ENCODE measurements at places on chromosomes 16 and 17.

DNA sequence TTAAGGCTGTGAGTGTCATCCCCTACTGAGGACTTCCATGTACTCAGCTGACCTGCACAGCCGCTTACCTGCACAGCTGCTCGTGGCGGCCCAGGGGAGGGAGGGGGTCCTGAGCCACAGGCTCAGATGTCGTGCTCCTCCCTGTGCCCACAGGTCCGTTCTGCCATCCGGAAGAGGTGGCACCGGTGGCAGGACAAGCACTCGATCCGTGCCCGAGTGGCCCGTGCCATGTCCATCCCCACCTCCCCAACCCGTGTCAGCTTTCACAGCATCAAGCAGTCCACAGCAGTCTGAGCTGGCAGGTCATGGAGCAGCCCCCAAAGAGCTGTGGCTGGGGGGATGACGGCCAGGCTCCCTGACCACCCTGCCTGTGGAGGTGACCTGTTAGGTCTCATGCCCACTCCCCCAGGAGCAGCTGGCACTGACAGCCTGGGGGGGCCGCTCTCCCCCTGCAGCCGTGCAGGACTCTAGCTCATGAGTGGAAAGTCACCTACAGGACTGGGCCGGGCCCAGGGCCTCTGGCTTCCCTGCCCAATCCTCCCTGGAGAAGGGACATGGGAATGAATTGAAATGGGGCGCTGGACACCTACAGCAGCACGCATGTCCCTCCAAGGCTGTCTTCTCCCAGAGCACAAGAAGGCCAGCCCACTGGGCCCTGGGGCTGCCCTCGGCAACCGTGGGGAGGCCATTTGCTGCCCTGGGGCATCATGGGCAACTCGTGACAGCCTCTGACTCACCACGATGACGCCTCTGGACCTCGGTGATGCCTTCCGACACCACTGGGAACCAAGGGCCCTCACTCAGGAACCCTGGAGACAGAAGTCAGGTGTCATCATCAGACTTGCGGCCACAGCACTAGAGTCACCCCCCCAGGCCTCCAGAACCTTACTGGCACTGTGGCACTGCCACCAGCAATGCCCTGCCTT lies 9.9 kb upstream of the SPPL2C start:
- no peak for DNase-seq

DNA sequence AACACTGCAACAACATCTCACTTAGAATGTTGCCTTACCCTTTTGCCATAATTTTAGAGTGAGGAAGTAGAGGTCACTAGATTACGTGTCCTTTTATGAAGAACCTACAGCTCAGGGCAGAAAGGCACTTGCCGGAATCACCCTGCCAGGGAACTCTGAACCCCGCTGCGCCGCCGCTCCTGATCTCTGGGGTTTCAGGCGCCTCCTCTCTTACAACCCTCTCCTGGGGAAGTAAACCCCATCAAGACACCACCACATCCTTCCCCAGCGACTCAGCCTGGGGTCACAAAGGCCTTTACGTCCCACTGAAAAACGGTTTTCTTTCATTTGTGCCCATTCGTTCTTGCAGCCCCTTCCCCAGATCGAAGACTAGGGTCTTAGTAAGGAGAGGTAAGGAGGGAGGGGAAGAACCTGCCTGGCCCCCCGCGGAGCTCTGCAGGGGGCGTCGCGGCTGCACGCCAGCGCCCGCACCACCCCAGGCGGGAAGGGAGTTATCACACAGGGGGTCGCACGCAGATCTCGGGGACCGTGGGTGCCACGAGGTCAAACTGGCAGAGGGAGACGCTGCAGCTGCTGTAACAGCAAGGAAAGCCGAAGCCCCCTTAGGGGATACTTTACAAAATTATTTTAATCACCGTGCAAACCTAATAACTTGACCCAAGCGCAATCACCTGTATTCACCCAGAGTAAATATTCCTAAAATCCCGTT lies 1.0 kb upstream of the HLF start:
- no peak for DNase-seq

DNA sequence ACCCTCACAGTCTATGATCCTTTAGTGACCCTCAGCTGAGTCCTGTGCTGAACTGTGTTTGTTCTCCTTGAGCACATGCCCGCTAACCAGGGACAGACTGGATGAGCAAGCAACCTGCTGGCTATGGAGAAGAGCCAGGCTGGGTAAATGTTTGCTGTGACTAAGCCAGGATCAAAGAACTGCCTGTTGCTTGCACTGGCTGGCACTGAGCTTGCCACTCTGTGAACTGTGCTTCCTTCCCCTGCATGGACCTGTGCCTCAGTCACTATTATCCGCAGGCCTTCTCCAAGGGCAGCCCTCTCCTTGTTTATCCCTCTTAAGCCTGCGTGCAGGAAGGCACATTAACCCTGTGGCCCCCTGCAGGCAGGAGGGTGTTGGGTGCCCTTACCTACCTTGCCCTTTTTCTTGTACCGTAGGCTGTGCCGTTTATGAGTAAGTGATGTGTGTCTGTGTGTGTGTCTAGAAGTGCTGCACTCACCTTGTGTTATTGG lies 7.4 kb downstream of the PNPO start:
- DNase-seq, result peak; percentile 54

DNA sequence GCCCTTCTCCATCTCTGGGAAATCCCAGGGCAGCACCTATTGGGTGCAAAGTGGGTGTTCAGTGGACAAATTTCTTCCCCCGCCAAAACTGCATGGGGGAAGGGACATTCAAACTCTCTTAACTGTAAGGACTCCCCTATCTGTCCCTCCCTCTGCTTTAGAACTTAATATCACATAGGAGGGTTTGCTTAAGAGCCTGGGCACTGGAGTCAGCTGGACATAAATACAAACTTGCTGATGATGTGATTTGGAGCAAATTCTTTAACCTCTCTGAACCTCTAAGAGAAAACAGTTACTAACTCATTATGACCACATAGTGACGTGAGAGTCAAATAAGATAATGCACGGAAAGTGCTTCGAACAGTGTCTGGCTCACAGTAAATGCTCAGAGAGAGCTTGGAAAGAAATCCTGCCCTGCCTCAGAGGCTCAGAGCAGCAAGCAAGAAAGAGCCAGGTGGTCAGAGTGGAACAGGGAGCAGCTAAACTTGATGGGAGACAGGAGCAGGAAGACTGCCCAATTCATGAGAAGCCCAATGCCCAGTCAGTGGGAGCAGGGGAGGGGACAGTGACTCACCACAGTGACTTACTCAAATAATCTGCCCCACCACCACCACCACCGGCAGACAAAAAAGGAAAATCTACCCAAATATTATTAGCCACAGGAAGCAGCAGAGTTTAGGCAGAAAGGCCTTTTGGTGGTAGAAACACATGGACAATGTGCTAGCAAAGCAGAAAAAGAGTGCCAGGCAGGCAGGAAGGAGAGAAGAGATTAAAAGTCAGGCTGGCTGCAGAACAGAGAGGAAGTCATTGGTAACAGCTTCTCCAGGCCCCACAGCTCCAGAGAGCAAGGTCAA lies 23.9 kb upstream of the CCL1 start:
- no peak for DNase-seq

GRCh38 chr16:80569440-80570105 lies 28.8 kb downstream of the DYNLRB2 start:
- peak; percentile 29 for DNase-seq

DNA sequence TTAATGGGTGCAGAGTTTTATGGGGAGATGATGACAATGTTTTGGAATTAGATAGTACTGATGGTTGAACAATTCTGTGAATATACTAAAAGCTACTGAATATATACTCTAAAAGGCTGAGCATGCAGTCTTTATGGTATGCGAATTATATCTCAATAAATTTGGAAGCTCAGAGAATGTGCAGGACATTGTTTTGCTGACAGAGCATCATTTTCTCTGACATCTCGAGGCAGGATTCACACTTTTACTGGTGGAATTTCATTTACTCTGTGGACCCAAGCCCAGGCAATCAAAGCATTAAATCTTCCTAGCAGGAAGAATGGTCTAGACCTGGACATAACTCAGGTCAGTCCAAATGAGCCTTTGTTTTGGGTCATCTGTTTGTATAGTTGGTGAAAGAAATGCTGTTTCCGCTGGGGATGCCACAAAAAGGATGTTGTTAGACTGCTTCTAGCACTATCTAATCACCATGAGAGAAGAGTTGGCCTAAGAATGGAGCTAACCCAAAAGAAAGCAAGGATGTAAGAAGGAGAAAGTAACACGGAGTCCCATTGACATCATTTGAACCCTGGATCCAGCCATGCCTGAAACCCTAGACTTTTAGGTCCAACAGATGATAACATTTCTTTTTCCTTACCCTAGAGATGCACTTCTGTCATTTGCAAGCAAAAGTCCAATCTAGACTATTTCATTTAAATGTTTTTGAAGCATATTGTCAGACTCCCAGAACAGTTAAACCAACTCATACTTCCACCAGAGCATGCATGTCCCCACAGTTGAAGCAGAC lies 18.8 kb upstream of the USP10 start:
- DNase-seq, result no peak

DNA sequence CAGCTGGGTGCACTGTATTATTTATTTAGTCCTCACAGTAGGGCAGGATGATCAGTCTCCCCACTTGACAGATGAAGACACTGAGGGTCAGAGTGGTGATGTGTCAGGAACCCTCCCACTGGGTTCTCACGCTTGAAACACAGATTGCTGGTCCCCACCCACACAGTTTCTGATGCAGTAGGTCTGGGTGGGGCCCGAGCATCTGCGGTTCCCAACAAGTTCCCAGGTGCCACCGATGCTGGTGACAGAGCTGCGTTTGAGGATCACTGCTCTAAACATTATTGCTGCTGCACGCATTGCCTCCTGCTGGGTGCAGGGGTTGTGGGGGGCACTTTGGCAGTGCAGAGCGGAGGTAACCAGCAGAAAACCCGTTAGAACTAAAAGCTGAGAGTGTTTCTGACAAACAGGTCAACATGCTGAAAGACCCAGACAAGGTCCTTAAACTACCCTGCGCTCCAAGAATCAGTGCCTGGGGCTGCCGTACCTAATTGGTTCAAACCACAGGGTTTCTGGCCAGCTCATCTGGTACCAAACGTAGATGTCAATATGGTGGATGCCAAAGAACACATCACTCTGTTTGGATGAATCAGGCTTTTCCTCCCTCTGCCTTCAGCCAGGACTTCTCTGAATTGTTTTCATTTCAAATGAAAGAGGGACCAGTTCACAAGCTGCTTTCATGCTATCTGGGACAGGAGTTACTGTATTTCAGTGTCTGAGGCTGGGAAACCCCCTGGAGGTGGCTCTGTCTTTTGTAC lies 76.0 kb downstream of the ABCC1 start:
- DNase-seq, result no peak

DNA sequence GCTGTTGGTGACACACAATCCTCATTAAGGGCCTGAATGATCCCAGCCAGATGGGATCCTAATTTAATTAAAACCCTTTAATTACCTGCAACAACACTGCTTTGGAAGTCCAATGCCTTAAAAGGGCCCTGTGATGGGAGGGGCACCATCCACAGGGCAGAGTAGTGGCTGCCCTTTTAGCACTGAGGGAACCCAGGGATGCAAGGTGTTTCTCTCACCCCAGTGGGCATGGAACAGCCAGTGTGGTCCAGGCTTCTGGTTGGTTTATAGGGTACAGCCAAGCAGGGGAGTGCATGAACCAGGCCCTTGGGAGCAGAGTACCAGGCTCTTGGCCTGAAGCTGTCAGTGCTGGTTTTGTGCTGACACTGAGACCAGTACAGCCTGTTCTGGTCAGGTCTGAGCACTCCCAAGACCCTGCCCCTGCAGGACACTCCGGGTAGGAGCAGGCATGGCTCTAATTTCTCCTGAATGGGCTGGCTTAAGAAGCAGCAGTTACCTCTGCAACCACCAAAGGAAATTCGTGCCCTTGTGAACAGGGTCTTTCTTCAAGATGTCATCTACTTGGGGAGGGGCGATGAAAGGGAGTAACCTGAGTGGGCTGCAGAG lies 9.9 kb downstream of the NXPH3 start:
- DNase-seq, result peak; percentile 40

- no peak for DNase-seq
Observed at GRCh38 chr16:72302332-72302731, 130.4 kb upstream of the PMFBP1 start.

DNA sequence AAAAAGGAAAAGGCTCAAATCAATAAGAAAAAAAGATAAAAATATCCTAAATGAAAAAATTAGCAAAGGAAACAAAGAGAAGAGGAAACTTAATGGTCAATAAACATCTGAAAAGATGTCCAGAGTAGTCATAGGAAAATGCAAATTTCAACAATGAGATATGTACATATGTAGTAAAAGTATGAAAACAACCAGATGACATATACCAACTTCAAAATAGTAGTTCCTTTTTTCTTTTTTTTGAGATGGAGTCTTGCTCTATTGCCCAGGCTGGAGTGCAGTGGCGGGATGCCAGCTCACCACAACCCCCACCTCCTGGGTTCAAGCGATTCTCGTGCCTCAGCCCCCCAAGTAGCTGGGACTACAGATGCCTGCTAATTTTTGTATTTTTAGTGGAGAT lies 21.7 kb upstream of the NFAT5 start:
- DNase-seq, result no peak

DNA sequence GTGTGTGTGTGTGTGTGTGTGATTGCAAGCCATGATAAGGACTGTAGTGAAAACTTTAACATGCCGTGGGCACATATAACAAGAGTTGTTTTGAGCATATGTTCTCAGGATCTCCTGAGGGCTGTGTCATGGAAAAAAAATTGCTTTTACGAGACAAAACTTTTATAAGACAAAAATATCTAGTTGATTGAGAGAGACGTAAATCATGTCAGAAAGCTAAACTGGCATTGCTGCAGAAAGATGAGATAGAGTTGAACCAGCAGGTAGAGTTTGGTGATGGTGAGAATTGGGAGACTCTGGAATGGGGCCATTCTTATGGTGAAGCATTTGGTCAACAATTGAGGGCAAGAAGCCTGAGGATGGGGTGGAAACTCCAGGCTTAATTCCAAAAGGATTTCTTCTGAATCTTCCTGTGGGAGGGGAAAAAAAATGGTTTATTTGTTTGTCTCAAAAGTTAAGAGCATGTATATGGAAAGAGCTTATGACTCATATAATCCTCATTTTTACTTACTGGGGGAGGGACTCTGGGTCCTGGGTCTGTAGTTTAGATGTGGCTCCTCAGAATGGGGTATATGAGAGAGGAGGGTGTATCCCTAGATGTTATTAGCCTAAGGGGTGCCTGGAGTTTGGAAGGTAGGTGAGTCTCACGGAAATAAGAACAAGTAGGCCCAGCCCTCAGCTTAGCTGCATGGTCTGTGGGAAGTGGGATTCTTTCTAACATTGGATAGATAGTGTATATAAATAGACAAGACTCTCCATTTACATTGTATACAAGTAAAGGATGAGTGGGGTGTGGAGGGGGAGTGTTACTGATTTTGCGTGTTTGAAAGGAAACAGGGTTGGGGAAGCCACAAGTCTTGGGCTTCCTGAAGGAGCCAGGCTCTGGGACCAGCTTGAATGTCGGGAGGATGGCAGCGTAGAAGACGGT lies 7.1 kb downstream of the MINK1 start:
- DNase-seq, result no peak

- peak; percentile 34 for DNase-seq
Observed at GRCh38 chr17:57557416-57557815, 187.7 kb downstream of the CCDC182 start.

- no peak for DNase-seq
Observed at GRCh38 chr17:72662827-72663190, 429.7 kb downstream of the SLC39A11 start.

DNA sequence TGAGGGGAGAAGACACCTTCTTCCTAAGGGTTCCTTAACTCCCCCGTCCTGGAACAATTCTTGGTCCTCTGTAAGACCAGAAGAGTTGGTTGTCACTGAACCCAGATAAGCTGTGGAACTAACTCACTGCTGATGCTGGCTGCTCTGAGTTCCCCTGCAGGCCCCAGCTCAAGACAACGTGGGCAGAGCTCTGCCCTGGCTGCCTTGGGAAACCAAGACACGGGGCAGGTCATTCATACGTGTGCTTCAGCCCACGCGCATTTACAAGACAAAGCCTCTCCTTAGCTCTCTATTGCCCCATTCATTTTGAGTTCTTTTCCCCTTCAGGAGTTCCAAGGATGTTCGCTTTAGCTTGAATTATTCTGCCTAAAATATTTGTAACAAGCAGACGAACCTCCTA lies 3.4 kb upstream of the NAT9 start:
- DNase-seq, result no peak
